ENCODE measurements at places on chromosomes 1 and 21. TPM values are rescaled to one million over a fixed set of nuclear protein-coding genes. Genes with fewer than 3 reads are reported as not detected.
A peak's percentile ranks its signal among the peaks of the same experiment; 100 is the strongest.

The AMY1B gene
- not detected for total RNA-seq

The BACH1 gene
- 66.1 TPM for total RNA-seq

The NLRP3 gene
- 2.5 TPM for total RNA-seq

The PTPRF gene
- total RNA-seq, result 51.0 TPM

The DNM3 gene
- 93.9 TPM for total RNA-seq

The BSND gene
- not detected for total RNA-seq

The BTG2 gene
- total RNA-seq, result 37.1 TPM

DNA sequence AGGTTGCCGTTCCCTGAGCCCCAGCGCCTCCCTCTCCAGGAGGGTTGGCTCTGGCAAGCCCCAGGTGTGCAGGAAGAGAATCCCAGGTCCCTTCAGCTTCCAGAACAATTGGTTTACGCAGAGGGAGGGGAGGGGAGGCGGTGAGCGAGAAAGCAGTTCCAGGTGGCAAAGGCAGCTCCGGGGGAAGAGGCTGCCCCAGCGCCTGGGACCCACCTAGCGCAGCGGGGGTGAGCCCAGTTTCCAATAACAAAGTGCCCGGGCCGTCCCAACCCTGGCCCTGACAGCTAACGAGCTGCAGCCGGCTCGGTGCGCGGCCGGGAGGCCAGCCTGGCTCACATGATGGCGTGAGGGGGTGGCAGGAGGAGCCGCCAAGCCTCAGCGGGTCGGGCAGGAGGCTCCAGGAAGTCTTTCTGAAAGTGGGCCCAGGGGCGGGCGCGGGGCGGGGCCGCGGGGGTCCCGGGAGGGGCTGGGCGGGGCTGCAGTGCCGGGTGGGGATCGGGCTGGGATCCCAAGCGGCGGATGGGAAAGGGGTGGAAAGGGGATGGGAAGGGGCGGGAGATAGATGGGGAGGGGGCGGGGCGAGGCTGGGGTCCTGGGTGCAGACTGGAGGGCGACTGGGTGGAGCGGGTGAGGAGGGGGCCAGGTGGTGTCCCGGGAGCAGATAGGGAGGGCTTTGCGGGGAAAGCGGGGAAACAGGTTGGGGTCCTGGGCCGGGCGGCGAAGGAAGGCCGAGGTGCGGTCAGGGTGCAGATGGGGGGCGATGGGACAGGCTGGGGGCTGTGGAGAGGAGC is 22.8 kb downstream of the DHRS3 start:
- no peaks in the 10 kb centered on the region for H3K27me3 ChIP-seq
- H3K27ac ChIP-seq, result peak overlapping the region; percentile 85
- peaks cover 79% of the 10 kb centered on the region for H3K4me1 ChIP-seq
- peak; percentile 70 for DNase-seq
- H3K4me3 ChIP-seq, result peak overlapping the region; percentile 20

GRCh38 chr1:1622010-1622787 is 6.9 kb downstream of the MIB2 start:
- H3K27ac ChIP-seq, result no peak overlapping the region
- no peaks in the 10 kb centered on the region for H3K27me3 ChIP-seq
- no peak for DNase-seq
- peaks cover 99% of the 10 kb centered on the region for H3K36me3 ChIP-seq

GRCh38 chr1:230744382-230744781 is 2.8 kb upstream of the CAPN9 start:
- no peak for DNase-seq
- no peaks in the 10 kb centered on the region for H3K36me3 ChIP-seq
- no peak overlapping the region for H3K27ac ChIP-seq
- H3K4me3 ChIP-seq, result no peak overlapping the region

DNA sequence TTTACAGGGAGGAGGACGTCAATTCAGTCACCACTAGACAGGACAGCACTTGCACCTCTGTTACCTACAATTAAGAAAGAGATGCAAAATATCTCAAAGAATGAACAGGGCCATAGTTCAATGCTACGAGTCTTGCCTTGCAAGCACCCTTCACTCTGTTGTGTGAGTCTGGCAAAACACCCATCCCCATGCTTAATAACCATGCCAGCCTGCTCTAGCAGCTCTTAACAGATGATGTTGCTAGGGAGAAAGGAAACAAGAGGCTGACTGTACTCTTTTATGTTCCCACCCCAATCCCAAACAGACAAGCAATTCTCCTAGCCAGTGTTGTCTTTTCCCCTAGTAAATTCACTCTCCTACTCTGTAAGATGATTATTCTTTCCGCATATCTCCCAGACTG is 5.3 kb downstream of the CBR1 start:
- no peaks in the 10 kb centered on the region for H3K27me3 ChIP-seq
- H3K27ac ChIP-seq, result peak overlapping the region; percentile 75
- peak; percentile 87 for DNase-seq
- no peak overlapping the region for H3K4me3 ChIP-seq
- peaks cover 19% of the 10 kb centered on the region for H3K4me1 ChIP-seq

- no peaks in the 10 kb centered on the region for H3K27me3 ChIP-seq
- no peaks in the 10 kb centered on the region for H3K36me3 ChIP-seq
- H3K27ac ChIP-seq, result no peak overlapping the region
- no peak for DNase-seq
- H3K4me1 ChIP-seq, result no peaks in the 10 kb centered on the region
These were observed 39.6 kb upstream of the GPR52 start for GRCh38 chr1:174408146-174408545.

DNA sequence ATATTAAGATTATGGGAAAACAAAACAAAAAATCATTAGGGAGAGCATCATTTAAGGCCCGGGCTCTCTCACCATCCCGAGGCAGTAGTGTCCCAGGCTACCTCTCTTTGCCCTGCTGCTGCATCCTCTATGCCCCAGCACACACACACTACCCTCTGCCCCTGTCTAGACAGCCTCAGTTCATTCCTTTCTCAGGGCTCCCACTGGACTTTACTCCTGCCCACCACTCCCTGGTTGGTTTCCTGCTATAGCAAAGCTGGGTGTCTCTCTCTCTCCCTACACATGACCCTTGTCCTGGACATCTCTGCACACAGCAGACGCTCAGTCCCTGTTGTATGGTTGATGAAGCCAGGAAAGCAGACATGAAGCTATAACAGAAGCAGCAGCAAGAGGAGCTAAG is 30.7 kb downstream of the GNG12 start:
- H3K4me3 ChIP-seq, result no peak overlapping the region
- H3K27me3 ChIP-seq, result no peaks in the 10 kb centered on the region
- no peaks in the 10 kb centered on the region for H3K36me3 ChIP-seq
- H3K27ac ChIP-seq, result no peak overlapping the region
- DNase-seq, result no peak

GRCh38 chr1:213376862-213377372 is 325.9 kb downstream of the RPS6KC1 start:
- no peak overlapping the region for H3K27ac ChIP-seq
- no peaks in the 10 kb centered on the region for H3K27me3 ChIP-seq
- H3K4me1 ChIP-seq, result peaks cover 9% of the 10 kb centered on the region
- DNase-seq, result no peak

DNA sequence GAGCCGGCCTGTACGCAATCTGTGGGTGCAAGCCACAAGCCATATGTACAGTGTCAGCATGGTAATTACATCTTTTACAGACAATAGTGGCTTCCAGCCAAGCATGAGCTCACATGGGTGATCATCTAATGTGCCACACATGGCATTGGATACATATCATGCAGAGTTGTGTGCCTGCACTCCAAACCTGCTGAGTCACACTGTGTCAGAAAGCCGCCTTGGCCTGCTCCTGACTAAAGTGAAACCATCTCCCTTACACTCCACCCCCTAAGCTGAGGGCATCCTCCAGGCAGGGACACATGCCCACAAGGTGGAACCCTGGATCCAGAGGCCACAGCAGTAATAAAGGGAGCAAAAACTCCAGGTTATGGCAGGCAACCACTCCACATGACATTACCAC is 72.5 kb downstream of the KCNT2 start:
- H3K36me3 ChIP-seq, result no peaks in the 10 kb centered on the region
- H3K4me3 ChIP-seq, result no peak overlapping the region
- H3K27ac ChIP-seq, result no peak overlapping the region
- H3K27me3 ChIP-seq, result no peaks in the 10 kb centered on the region

DNA sequence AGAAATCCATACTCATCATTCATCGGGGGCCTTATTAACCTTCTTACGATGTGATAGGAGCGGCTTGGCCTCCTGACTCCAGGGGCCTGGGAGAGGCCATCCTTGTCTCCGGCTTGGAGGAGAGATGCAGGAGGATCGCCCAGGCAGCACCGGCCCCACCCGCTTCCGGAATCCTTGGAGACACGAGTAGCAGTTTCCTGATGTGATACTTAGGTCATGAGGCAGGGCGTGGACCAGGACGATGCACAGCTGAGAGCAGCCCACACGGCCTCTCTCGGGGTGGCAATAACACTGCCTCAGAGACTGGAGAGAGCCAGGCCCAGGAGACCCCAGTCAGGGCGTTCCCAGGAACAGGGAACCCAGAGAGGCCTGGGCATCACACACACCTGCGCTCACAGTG is 163.6 kb upstream of the ARHGEF16 start:
- peaks cover 28% of the 10 kb centered on the region for H3K36me3 ChIP-seq
- no peak for DNase-seq
- no peak overlapping the region for H3K4me3 ChIP-seq
- H3K27ac ChIP-seq, result no peak overlapping the region
- peaks cover 27% of the 10 kb centered on the region for H3K4me1 ChIP-seq

GRCh38 chr1:1422465-1423244 is 1.6 kb upstream of the ANKRD65 start:
- H3K4me3 ChIP-seq, result no peak overlapping the region
- H3K36me3 ChIP-seq, result peaks cover 14% of the 10 kb centered on the region
- H3K27me3 ChIP-seq, result peaks cover 6% of the 10 kb centered on the region
- H3K27ac ChIP-seq, result no peak overlapping the region
- no peak for DNase-seq
- H3K4me1 ChIP-seq, result peaks cover 49% of the 10 kb centered on the region

- peak; percentile 93 for DNase-seq
- H3K27me3 ChIP-seq, result peaks cover 9% of the 10 kb centered on the region
- H3K4me3 ChIP-seq, result peak within 1 kb of the TSS; percentile 65
- H3K27ac ChIP-seq, result peak within 1 kb of the TSS; percentile 69
- peaks cover 5% of the 10 kb centered on the region for H3K36me3 ChIP-seq
- H3K4me1 ChIP-seq, result peaks cover 36% of the 10 kb centered on the region
These were observed at the start of gene GNG4 for GRCh38 chr1:235649368-235650163. TSS of gene GNG4 (minus strand) at chr1:235649784. CDS start at chr1:235583838, 65,946 bp downstream.

DNA sequence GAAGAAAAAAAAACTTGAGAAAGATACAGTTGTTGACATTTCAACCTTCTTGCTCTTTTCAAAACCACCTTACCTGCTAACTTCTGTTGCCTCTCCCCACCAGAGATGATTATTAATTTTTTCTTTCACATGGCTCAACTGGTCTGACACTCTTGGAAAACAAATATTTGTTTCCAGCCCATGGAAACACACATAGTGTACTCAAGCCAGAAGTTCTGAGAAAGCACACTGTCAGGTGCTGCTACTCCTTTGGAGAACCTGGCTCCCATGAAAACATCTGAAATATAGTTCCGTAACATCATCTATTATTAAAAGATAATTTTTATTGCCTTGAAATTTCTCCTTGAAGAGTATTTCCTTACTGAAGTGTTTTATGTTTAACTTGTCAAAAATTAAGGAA is 145.0 kb upstream of the C1orf105 start:
- H3K4me3 ChIP-seq, result no peak overlapping the region
- DNase-seq, result no peak
- H3K27ac ChIP-seq, result no peak overlapping the region
- no peaks in the 10 kb centered on the region for H3K27me3 ChIP-seq

- no peaks in the 10 kb centered on the region for H3K36me3 ChIP-seq
- peak overlapping the region; percentile 37 for H3K4me3 ChIP-seq
- no peaks in the 10 kb centered on the region for H3K27me3 ChIP-seq
- DNase-seq, result no peak
These were observed 35.8 kb downstream of the LDLRAD1 start for GRCh38 chr1:53982034-53982762.

GRCh38 chr1:248755517-248755916 is at the start of gene LYPD8:
TSS of gene LYPD8 (minus strand) at chr1:248755759. CDS start at chr1:248751081, 4,678 bp downstream.
- no peaks in the 10 kb centered on the region for H3K4me1 ChIP-seq
- no peaks in the 10 kb centered on the region for H3K36me3 ChIP-seq
- no peak for DNase-seq
- no peak within 1 kb of the TSS for H3K27ac ChIP-seq

DNA sequence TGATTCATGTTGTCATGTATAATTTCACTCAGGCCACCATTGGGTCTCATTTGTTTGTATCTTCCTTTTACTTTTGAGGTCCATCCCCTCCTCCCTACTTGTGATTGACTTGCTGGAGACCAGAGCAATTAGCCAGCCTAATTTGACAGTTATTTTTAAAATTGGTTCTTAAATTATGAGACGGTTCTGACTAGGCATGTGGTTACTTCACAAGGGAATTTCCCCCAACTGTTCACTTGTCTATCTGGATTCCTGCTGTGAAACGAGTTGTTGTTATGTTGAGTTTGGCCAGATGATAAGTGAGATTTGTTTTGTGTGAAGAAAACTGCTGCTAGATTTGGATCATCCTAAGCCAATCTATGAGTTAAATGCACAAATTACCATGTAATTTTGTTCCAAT is 359.1 kb downstream of the BARHL2 start:
- no peaks in the 10 kb centered on the region for H3K4me1 ChIP-seq
- H3K4me3 ChIP-seq, result no peak overlapping the region
- no peak overlapping the region for H3K27ac ChIP-seq
- H3K36me3 ChIP-seq, result no peaks in the 10 kb centered on the region
- DNase-seq, result peak; percentile 57

GRCh38 chr1:115437196-115437595 is 99.1 kb upstream of the NGF start:
- H3K4me3 ChIP-seq, result no peak overlapping the region
- H3K27ac ChIP-seq, result no peak overlapping the region
- H3K36me3 ChIP-seq, result no peaks in the 10 kb centered on the region

DNA sequence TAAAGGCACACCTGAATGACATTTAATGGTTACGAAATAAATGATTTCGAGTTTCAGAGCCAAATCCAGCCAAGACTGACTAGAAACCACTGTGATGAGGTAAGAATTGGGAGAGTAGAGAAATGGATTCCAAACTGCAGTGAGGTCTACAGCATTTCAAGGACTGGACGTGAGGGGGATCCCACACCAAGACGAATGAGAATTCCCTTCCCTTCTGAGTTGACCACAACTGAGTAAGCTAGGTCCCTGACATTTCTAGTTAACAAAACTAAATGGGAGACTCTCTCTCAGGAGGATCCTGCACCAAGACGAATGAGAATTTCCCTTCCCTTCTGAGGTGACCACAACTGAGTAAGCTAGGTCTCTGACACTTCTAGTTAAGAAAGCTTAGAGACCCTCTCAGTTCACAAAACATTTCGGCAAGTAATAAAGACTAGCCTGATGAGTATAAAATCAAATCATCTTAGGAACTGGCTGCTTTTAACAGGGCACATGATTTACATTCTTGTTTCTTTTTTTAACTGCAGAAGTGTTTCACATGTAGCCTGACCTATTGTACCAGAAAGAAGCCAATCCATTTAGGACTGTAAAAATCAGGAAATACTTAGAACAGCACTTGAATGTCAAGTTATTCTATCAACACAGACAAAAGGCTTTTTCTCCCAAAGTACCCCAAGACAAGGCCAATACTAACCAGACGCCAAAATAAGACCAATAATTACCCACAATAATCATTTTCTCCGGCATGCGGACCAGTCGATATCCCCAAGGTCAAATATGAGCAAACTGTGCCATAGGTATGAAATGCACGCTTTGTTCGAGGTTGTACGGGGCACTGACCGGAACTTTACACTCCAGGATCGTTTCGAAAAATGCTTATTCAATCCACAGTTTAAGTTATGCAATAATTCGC is 1.4 kb upstream of the SPATA1 start:
- peak overlapping the region; percentile 72 for H3K4me3 ChIP-seq
- no peaks in the 10 kb centered on the region for H3K4me1 ChIP-seq
- no peaks in the 10 kb centered on the region for H3K36me3 ChIP-seq
- DNase-seq, result no peak
